ENCODE measurements at places on chromosomes 7 and 10.

DNA sequence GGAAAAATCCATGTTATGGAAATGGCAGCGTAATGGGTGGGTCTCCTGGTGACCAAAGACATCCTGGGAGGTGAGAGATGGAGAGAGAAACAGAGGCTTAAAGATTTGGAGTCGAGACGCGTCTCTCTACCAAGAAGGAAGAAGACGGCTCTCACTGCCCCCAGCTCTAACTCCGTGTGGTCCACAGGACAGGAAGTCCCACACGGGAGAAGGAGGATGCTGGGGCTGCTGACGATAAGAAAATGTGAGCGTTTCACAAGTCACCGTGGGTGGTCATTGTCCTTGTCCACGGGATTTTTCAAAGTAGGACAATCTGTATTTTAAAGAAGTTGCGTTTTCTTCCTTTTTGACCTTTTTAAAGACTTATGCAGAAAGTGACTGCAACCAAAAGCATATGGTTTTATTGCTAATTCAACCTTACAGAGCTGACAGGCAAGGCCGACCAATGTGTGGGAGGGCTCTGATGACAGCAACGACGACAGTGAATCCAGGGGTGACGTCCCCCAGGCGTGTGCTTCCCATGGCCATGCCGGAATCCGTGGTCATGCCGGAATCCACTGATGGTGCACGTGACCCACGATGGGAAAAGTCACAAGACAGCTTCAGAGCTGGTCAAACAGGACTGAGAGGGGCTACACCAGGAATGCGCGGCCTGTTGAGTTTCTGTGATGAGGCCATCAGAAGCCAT, 341.2 kb downstream of the PTPRN2 start:
- H3K4me1 ChIP-seq: no peaks in the 10 kb centered on the region

GRCh38 chr10:70965566-70965965, 77.2 kb upstream of the PCBD1 start:
- no peaks in the 10 kb centered on the region for H3K36me3 ChIP-seq
- H3K27me3 ChIP-seq: no peaks in the 10 kb centered on the region
- no peak for DNase-seq
- no peaks in the 10 kb centered on the region for H3K4me1 ChIP-seq
- H3K27ac ChIP-seq: no peak overlapping the region
- no peak overlapping the region for H3K4me3 ChIP-seq

GRCh38 chr7:2016761-2017480, 215.8 kb downstream of the MAD1L1 start:
- peak; percentile 23 for DNase-seq
- no peak overlapping the region for H3K27ac ChIP-seq
- H3K4me3 ChIP-seq: no peak overlapping the region
- no peaks in the 10 kb centered on the region for H3K4me1 ChIP-seq
- no peaks in the 10 kb centered on the region for H3K36me3 ChIP-seq

GRCh38 chr7:116988363-116988989, 35.2 kb downstream of the ST7 start:
- no peak overlapping the region for H3K27ac ChIP-seq
- H3K36me3 ChIP-seq: no peaks in the 10 kb centered on the region
- no peaks in the 10 kb centered on the region for H3K4me1 ChIP-seq
- DNase-seq: no peak
- H3K4me3 ChIP-seq: no peak overlapping the region

- H3K36me3 ChIP-seq: no peaks in the 10 kb centered on the region
- H3K27me3 ChIP-seq: no peaks in the 10 kb centered on the region
- H3K4me1 ChIP-seq: no peaks in the 10 kb centered on the region
Observed at GRCh38 chr7:82593780-82594179, 150.2 kb upstream of the CACNA2D1 start.

DNA sequence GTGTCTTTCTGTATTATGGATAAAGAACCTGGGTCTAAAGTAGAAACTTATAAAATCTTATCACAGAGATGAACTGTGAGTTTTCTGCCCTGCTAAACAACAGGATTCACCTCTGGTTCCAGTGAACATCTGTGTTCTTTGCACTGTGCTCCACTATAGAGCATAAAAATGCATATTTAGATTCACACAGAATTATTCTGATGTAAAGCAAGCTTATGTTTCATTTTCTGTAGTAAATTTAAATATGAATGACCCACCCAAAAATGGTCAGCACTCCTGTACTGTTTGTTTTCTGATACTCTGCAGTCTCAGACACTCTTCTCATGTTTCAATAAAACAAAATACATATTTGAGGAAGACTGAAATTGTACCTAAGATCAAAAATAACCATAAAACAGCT, 204.5 kb upstream of the PLXDC2 start:
- H3K36me3 ChIP-seq: no peaks in the 10 kb centered on the region
- H3K27me3 ChIP-seq: no peaks in the 10 kb centered on the region
- H3K4me1 ChIP-seq: no peaks in the 10 kb centered on the region
- DNase-seq: no peak
- no peak overlapping the region for H3K4me3 ChIP-seq

DNA sequence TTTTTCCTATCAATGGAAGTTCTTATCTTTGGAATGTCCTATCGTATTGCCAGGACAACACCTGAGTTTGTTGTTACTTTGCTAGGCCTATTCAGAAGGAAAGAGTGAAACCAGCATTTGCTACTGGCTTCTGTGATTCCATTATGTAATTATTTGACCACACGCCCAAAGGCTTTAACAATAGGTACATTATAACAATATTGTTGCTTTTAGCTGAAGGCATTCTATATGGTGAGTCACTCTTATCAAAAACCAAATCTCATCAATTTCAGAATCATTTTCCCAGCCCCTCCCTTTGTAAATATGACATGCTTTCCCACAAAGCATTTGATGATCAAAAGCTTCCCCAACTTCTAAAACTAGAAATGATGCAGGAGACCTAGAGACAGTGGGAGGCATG, 294.4 kb upstream of the NEBL start:
- no peaks in the 10 kb centered on the region for H3K36me3 ChIP-seq
- H3K27ac ChIP-seq: no peak overlapping the region
- no peak overlapping the region for H3K4me3 ChIP-seq
- DNase-seq: no peak

DNA sequence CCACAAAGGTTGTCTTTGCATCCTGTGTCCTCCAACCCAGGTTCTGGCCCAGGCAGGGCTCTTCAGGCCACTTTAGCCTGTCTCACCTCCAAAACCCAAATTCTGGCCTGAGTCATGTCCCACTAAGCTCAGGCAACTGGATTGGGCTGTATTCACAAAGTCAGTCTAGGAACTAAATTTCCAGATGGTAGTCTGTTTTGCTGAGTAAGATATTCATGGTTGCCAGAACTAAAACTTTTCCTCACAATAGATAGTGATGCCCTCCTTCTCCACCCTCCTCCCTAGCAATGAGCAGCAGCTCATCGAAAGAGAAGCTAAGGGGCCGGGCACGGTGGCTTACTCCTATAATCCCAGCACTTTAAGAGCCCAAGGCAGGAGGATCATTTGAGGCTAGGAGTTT, 2.9 kb upstream of the ZNF713 start:
- H3K36me3 ChIP-seq: no peaks in the 10 kb centered on the region
- DNase-seq: no peak
- H3K4me3 ChIP-seq: no peak overlapping the region
- H3K27me3 ChIP-seq: no peaks in the 10 kb centered on the region
- H3K27ac ChIP-seq: no peak overlapping the region

GRCh38 chr7:114242992-114243507, 171.6 kb upstream of the FOXP2 start:
- no peak for DNase-seq
- no peaks in the 10 kb centered on the region for H3K36me3 ChIP-seq
- H3K4me1 ChIP-seq: no peaks in the 10 kb centered on the region
- H3K4me3 ChIP-seq: no peak overlapping the region
- H3K27ac ChIP-seq: no peak overlapping the region

GRCh38 chr10:30846710-30847109, 185.0 kb downstream of the ZNF438 start:
- H3K27me3 ChIP-seq: no peaks in the 10 kb centered on the region
- peaks cover 45% of the 10 kb centered on the region for H3K36me3 ChIP-seq
- no peak for DNase-seq
- no peak overlapping the region for H3K27ac ChIP-seq
- H3K4me3 ChIP-seq: no peak overlapping the region

GRCh38 chr10:49015700-49016099, 76.1 kb upstream of the LRRC18 start:
- no peak for DNase-seq
- H3K27me3 ChIP-seq: no peaks in the 10 kb centered on the region
- no peak overlapping the region for H3K27ac ChIP-seq
- peaks cover 19% of the 10 kb centered on the region for H3K36me3 ChIP-seq
- H3K4me1 ChIP-seq: no peaks in the 10 kb centered on the region

GRCh38 chr10:16891375-16892313, 74.4 kb upstream of the RSU1 start:
- H3K4me3 ChIP-seq: no peak overlapping the region
- no peaks in the 10 kb centered on the region for H3K27me3 ChIP-seq
- peaks cover 5% of the 10 kb centered on the region for H3K4me1 ChIP-seq
- H3K27ac ChIP-seq: no peak overlapping the region

DNA sequence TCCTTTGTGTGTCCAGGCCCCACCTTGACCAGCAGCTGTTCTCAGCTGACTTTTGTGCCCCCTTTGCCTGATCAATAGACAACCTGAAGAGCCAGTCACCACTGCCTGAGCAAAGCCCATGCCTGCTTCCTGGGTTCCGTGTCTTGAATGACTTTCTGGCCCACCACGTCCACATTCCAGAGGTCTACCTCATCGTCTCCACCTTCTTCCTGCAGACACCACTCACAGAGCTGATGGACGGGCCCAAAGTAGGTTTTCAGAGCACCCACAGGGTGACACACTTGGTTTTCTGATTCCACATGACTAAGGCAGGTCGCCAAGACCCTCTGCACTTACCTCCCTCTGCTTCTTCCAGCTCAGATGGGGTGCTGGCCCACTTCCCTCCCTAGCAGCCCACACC, 126.8 kb downstream of the WDFY4 start:
- no peaks in the 10 kb centered on the region for H3K4me1 ChIP-seq
- H3K36me3 ChIP-seq: no peaks in the 10 kb centered on the region
- no peak overlapping the region for H3K4me3 ChIP-seq

- no peaks in the 10 kb centered on the region for H3K36me3 ChIP-seq
- H3K27ac ChIP-seq: no peak overlapping the region
- DNase-seq: no peak
- no peak overlapping the region for H3K4me3 ChIP-seq
- H3K27me3 ChIP-seq: no peaks in the 10 kb centered on the region
Observed at GRCh38 chr10:104387130-104387888, 33.7 kb downstream of the CFAP58 start.

GRCh38 chr7:111640416-111640815, 78.1 kb upstream of the IMMP2L start:
- no peaks in the 10 kb centered on the region for H3K27me3 ChIP-seq
- no peaks in the 10 kb centered on the region for H3K4me1 ChIP-seq
- DNase-seq: no peak
- H3K4me3 ChIP-seq: no peak overlapping the region
- no peaks in the 10 kb centered on the region for H3K36me3 ChIP-seq

- peak; percentile 43 for DNase-seq
- H3K4me3 ChIP-seq: no peak overlapping the region
- no peaks in the 10 kb centered on the region for H3K4me1 ChIP-seq
Observed at GRCh38 chr10:132883391-132883881, 58.9 kb downstream of the CFAP46 start.

GRCh38 chr10:118258285-118258684, 83.8 kb downstream of the FAM204A start:
- DNase-seq: no peak
- no peak overlapping the region for H3K4me3 ChIP-seq
- no peaks in the 10 kb centered on the region for H3K27me3 ChIP-seq
- H3K4me1 ChIP-seq: no peaks in the 10 kb centered on the region
- no peaks in the 10 kb centered on the region for H3K36me3 ChIP-seq

DNA sequence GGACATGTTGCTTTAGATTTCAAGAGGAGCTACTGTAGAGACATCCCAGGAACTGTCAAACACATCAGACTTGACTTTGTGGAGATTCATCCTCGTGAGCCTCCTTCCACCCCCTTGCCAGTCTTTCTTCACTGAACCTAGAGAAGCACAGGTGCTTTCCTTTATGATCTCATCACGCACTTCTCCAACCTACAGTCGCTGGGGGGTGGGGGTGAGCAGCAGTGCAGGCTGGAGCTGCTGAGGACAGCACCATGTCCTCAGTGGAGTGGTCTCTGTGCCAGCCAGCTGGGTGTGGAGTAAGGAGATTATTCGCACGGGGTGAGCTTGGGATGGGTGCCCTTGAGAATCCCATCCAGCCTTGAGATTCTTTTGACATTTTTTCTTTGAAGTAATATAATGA, 88.1 kb downstream of the VOPP1 start:
- no peaks in the 10 kb centered on the region for H3K27me3 ChIP-seq
- H3K4me3 ChIP-seq: no peak overlapping the region
- no peak for DNase-seq
- peaks cover 21% of the 10 kb centered on the region for H3K36me3 ChIP-seq
- no peak overlapping the region for H3K27ac ChIP-seq

GRCh38 chr10:67319976-67320375, 376.0 kb downstream of the CTNNA3 start:
- no peak overlapping the region for H3K27ac ChIP-seq
- no peaks in the 10 kb centered on the region for H3K27me3 ChIP-seq
- no peaks in the 10 kb centered on the region for H3K4me1 ChIP-seq
- no peak overlapping the region for H3K4me3 ChIP-seq
- DNase-seq: no peak

- H3K27me3 ChIP-seq: no peaks in the 10 kb centered on the region
- no peak overlapping the region for H3K4me3 ChIP-seq
- no peak for DNase-seq
- H3K36me3 ChIP-seq: no peaks in the 10 kb centered on the region
- no peaks in the 10 kb centered on the region for H3K4me1 ChIP-seq
- no peak overlapping the region for H3K27ac ChIP-seq
Observed at GRCh38 chr7:54946764-54947163, 72.1 kb upstream of the EGFR start.

DNA sequence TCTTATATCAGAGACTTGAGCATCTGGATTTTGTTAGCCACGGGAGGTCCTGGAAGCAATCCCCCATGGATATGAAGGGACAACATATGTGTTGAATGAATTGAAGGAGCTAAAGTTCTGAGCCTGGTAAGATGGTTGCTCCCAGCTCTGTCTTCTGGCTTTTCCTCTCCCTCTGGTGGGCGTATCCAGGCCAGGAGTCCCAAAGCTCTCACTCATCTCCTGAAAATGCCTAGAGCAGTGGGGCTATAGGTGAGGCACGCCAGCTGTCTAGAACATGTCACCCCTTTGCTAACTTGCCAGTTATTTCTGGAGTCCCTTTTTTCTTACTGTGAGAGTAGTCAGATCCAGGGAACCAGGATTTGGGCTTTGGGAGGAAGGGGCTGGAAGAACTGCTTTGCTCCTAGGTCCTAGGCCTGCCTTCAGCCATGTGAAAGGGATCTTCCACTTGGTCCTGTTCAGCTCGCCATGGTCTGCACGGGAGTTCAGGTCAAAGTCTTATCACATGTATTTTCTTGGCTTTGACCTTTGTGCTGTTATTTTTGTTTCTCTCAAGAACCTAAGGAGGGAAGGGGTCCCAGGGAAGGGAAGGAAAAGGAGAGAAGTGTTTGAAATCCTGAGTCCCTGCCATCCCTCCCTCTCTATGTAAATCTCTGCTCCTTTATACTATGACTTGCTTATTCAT, 73.6 kb downstream of the MINPP1 start:
- no peak overlapping the region for H3K4me3 ChIP-seq
- peak overlapping the region; percentile 43 for H3K27ac ChIP-seq
- no peaks in the 10 kb centered on the region for H3K36me3 ChIP-seq
- H3K27me3 ChIP-seq: no peaks in the 10 kb centered on the region
